Left forelimb (tissue), 1 donor: ENCODE measurements at places on chromosomes 3 and 15.
A peak's percentile ranks its signal among the peaks of the same experiment; 100 is the strongest.

- no peak for DNase-seq
Measured at GRCh38 chr3:139106013-139106932, 61.6 kb upstream of the PRR23C start.

DNA sequence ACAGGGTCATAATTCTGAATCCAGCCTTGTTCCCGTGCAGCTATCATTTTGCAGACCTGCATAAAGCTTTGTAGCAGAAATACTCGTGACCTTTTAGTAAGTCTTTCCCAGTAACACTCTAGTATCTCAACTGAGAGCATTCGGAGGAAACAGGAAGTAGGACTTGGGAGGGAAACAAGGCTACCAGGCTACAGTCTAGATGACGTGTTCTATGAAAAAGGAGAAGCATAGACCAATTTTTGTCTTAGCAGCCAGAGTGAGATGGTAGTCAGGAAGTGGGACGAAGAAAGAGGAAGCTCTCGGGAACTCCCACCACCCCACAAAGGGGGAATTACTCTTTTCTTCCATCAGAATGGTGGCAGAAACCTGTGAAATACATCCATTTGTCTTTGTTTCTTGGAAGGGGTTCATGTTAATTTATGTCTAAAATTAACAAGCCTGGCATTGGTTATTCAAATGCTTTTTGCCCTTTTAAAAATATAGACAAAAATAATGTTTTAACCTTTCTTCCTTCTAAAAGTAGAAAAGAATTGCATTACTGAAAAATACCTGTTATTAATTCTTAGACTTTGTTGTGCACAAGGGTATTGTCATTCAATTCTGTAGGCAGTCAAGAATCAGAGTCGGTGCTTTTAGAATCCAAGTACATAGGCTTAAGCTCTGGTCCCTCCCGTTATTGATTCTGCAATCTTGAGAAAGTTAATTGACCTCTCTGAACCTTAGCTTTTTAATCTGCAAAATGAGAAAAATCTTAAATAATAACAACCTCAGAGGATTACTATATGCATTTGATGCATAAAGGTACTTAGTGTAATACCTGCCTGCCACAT is 1.6 kb upstream of the SUCNR1 start:
- no peak for DNase-seq

- peak; percentile 49 for DNase-seq
Measured at GRCh38 chr3:42696356-42697288, 6.0 kb downstream of the HHATL start.

GRCh38 chr15:92818651-92819277 is 81.4 kb upstream of the CHD2 start:
- DNase-seq = no peak

DNA sequence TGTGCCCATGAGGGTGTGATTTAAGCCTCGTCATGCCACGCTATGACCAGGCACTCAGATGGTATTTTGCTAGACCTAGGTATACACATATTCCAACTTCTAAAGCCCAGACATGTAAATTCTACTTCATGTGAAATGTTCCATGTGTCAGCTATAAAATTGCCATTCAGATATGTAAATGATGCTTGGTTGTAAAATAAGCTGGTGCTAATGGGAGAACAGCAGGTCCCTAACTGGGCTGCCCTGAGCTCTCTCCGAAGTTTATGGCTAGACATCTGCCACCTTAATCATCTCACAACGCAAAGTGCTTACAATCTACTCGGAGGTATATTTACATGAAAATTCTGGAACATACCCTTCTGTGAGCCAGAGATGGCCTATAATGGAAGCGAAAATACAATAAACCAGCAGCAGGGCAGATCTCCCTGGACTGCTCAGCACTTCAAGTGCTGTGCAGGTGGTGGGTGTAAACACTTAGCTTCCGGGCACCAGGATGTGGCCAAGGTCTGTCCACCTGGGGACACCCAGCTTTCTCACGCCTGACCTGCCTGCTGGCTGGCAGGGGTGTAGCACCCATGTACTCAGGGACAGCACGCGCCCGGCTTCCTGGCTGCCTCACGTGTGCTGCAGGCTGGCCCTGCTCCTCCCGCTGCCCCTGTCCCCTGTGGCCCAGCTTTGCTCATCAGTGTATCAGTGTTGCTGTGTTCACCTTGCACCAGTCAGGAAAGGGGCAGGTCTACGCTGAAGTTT is 82.0 kb downstream of the CHDH start:
- DNase-seq = no peak

DNA sequence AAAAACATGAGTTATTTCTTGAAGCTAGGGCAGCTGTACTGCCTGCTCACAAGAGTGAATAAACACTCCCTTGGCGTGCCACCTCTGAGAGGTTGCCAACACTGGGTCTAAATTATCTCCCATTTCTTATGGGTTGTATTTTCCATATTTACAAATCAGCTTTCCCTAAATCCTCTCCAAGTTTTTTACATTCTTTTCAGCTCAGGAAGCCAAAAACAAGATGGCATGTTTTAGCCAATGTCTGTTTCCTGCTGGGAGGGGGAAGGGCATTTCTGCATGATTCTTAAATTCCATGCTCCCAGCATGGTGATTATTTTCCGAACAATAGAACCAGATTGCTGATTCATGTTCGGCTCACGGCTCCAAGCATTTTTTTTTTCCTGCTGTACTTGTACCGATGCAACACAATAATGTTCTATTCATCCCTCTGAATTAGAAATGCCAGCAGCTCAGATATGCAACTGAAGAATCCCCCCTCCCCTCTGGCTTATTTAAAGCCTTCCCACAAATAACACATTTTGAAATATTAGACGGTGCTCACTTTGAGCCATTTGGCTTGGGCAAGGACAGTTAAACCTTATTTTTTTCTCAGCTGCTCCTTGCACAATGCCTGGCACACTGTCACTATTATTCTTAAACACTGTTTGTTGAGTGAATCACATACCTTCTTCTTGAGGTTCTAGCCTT is 252.5 kb downstream of the THRB start:
- DNase-seq = no peak

GRCh38 chr15:24318981-24319380 is 356.6 kb upstream of the NPAP1 start:
- no peak for DNase-seq

- no peak for DNase-seq
Measured at GRCh38 chr3:36372534-36372935, 7.8 kb upstream of the STAC start.

GRCh38 chr3:191260431-191261303 is 61.6 kb downstream of the OSTN start:
- DNase-seq = no peak

DNA sequence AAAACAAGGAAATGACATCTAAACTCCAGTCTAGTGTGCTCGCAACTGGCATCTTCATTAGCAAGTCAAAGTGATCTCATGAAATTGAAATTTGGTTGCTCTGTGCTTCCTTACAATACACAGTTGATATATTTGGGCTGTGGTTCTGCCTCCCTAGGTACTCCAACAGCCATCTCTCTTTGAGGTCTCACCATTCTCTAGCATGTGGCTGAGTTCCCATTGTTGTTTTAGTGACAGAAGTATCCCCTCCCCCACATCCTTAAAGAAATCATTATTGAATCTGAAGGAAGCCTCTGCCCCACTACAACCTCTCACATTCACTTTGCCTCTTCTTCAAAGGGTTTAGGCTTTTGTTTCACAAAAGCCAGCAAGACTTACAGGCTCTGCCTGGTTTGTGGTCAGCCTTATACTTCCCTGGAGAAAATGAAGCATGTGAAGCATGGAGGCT is 516.5 kb downstream of the NLGN1 start:
- DNase-seq = no peak

GRCh38 chr3:194723846-194724618 is 38.3 kb downstream of the FAM43A start:
- no peak for DNase-seq

- no peak for DNase-seq
Measured at GRCh38 chr3:4758957-4759656, 220.1 kb upstream of the BHLHE40 start.

DNA sequence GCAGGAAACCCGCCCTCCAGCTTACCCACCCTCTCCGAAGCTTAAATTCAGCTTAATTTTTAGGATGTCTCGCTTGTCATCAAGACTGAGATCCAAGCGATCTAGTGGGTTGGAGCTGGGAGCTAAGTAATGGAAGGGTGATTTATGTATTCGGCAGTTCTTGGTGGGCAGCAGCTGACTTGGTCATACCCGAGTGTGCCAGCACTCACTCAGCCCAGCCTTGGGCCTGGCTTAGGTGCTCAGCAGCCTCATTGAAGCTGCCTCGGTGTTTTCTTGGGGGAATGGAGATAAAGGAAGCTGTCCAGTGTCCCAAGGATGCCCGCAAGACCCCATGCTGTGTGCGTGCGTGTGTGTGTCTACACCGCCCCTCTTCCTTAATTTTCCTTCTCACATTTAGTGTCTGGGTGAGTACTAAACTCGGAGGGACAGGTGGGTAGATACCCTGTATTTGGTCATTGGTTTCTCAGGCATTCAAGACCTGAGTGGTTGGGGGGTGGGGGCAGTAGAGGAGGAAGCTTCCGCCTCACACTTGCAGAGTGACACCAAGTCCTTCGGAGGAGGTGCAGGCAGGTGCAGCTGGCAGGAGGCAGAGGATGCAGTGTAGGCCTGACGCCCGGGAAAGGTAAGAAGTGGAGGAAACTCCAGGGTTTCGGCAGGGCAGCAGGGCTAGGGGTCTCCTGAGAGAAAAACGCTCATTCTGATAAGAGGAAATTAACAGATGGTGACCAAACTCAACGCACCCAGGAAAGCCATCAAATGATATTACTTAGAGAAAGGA is 92.8 kb downstream of the PCSK6 start:
- no peak for DNase-seq

- DNase-seq = no peak
Measured at GRCh38 chr3:136840252-136840651, 21.3 kb downstream of the SLC35G2 start.

- no peak for DNase-seq
Measured at GRCh38 chr15:68307131-68307928, 29.8 kb downstream of the FEM1B start.

DNA sequence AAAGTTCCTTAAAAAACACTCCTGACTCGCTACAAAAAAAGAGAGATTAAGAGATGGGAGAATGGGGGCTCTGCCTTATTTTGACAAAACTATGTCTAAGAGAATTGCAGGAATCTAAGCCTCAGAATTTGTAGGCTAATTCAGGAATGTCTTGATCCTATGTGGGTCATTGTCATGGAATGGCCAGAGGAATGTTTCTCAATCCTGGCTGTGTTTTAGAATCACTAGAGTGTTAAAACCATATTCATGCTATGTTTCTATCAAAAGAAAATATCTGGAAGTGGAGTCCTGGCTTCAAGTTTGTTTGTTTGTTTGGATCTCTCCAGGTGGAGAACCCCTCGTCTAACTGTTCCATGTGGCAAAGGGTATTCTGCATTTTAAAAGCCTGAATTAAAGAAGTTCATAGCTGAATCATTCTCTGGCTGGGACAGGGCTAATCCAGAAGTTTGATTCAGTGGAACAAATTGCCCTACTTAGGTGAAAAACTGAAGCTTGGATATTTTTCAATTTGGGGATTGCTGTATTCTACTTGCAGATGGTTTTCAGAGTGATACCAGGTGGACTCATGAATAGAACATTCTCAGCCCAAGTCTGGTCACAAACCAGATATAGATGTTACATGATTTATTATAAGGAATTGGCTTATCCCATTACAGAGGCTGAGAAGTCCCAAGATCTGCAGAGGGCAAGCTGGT is 28.2 kb downstream of the GJD2 start:
- no peak for DNase-seq

DNA sequence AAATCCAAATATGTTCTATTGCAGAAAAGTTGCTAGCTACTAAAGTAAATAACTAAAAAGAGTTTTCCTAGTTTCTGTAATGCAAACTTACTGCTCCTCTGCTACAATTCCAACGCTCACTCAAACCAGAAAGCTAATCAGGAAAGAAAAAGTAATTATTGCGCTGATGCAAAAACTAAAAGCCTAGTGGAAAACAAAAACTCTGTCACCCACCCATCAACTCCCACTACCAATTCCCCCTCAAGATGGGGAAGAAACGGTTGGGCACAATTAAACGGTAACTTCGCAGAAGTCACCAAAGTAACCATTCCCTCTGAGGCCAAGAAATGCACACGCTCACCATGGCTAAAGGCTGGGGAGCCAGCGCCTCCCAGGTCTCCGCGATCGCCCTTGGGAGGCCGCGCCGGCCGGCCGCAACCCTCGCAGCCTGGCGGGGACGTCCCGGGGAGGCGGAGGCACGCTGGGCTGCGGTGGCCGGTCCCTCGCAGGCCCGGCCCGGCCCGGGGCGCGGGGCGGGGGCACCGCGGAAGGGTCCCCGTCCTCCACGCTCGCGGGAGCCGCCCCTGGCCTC is 684 bp downstream of the SLTM start:
- DNase-seq = no peak

- no peak for DNase-seq
Measured at GRCh38 chr15:76986743-76987142, 8.2 kb upstream of the PSTPIP1 start.

- no peak for DNase-seq
Measured at GRCh38 chr3:39260957-39261356, 18.9 kb downstream of the CX3CR1 start.

DNA sequence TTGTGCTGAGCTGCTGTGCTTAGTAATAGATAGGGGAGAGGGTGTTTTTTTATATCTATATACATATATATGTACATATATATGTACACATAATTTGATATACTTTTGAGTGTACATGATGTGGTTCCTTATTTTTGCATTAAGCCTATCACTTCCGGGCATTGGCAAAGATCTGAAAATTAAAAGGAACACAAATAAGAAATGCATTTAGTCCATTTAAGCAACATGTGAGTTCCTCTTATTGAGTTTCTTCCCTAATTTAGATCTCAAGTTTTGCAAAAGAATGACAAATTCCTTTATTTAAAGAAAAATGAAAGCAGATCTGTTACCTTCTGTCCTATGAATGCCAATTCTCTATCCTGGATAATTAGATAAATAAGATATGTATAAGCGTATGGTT is 435.1 kb downstream of the LPP start:
- no peak for DNase-seq

DNA sequence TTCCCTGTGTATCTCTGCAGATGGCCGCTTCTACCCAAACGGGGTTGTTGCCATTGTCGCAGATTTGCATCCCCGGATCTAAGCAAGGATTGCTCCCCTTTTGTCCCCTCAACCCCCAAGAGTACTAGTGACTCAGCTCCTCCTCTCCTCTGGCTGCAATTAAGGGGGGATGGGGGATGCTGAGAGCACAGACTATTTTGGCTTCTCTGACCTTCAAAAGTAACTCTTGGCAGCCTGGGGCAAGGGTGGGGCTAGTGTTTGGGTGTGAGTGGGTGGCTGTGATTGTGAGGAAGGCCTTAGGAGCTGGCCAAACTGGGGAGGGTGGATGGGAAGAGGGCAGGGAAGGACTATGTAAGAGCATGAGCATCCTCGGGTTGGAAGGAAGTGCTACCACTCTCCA is 1.2 kb upstream of the MAP1A start:
- DNase-seq = no peak

DNA sequence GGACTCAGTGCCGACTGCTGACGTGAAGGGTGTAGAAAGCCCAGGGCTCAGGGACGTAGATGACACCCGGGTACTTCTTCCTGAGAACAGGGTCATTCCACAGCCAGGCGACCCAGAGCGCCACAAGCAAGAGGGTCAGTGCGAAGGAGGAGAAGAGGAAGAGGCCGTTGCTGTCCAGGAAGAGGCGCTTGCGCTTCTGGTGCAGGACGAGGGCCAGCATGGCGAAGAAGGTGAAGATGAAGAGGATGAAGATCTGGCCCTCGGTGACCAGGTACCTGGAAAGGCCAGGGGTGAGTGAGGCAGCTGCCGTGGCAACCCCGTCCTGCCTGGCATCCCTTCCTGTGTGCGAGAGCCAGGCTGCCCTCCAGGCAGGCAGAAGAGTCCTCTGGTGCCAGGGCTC is 3.0 kb upstream of the CALML4 start:
- DNase-seq = peak; percentile 42

- DNase-seq = no peak
Measured at GRCh38 chr15:82176542-82176941, 86.0 kb downstream of the EFL1 start.
